ENCODE measurements at places on chromosomes 12 and 14.

GRCh38 chr12:45675534-45675933 lies 54.0 kb upstream of the ARID2 start:
- no peak for DNase-seq

DNA sequence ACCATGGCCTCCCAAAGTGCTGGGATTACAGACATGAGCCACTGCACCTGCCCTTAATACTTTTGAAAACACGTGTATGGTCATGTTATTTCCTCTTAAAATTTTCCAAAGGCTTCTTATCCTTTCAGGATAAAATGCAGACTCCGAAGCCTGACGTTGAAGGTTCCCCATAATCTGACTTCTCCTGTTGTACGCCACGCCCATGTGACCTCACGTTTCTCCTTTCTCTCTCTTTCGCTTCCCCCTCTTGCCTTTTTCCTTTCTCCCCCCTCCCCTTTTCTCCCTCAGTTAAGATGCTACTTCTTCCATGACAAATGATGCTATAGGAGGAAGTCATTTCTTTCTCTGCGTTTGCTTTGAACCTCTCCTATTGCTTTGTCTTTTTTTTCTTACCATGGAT lies 266.0 kb downstream of the FBXL14 start:
- no peak for DNase-seq

DNA sequence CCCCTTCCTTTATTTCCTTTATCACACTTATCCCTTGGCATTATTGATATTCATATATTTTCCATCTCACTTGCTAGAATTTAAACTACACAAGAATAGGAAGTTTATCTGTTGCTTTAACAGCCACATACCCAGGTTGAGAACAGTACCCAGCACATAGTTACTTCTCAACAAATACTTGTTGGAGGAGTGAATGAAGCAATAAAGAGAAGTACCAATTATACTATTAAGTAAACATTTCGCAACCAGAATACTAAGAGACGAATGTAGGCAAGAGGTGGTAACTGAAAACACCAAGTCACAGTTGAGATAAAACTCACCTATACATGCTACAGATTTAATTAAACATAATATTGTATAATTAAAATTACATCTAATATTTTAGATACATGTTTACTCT lies 110.9 kb downstream of the FSCB start:
- no peak for DNase-seq

DNA sequence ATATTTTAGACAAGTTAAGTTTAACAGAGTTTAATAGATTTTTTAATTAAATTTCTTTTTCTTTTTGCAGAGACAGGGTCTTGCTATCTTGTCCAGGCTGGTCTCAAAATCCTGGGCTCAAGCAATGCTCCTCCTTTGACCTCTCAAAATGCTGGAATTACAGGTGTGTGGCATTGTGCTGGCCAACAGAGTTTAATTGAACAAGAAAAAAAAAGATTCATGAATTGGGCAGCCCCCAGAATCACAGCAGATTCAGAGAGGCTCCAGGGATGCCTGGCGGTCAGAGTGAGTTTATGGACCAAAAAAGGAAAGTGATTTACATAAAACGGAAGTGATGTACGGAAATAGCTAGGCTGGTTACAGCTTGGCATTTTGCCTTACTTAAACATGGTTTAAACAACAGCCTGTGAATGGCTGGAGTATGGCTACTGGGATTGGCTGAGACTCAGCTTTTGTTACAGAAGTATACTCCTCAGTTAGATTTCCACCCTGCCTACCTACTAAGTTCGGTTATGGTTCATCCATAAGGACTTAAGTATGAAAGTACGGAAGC lies 14.5 kb upstream of the TESPA1 start:
- DNase-seq, result no peak

- DNase-seq, result no peak
Measured at GRCh38 chr12:94139816-94140215, 8.6 kb upstream of the PLXNC1 start.

DNA sequence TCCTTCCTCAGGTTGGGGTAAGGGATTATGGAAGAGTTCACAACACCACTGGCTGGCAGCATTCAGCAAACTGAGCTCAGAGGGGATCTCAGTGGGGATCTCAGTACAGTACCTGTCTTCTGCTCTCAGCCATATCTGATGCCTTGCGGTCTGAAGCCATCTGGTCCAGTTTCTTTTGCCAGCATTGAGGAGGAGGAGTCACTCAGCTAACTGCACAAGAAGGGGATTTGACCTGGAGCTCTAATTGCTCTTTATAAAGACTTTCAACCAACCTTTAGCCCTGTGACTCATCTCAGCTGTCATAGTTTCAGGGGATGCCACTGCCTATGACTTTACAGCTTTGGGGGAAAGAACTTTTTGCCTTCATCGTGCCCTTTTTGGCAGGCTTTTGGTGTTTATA lies 44.9 kb downstream of the JKAMP start:
- DNase-seq, result no peak

- no peak for DNase-seq
Measured at GRCh38 chr12:112198120-112198733, 72.9 kb downstream of the TRAFD1 start.

All from activated CD4-positive, CD25-positive, alpha-beta regulatory T cell treated with anti-CD3 and anti-CD28 coated beads, Interleukin-2, amount 50 U/mL, for 16 hours (primary cell).